Inflammatory macrophage treated with lipopolysaccharide for 4 hours (primary cell): ENCODE measurements at places on chromosomes 7 and 10.

DNA sequence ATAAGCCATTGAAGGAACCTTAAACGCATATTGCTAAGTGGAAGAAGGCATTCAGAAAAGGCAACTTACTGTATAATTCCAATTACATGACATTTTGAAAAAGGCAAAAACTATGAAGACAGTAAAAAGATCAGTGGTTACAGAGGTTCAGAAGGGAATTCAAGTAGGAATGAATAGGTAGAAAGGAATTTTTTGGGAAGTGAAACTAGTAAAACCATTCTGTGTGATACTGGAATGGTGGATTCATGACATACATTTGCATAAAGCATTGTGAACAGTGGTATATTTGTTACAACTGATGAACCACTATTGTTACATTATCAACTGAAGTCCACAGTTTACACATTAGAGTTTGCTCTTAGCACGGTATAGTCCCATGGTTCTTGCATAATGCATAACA, 114.2 kb upstream of the GPR22 start:
- no peak for DNase-seq

GRCh38 chr7:3636131-3636860, 335.2 kb downstream of the SDK1 start:
- DNase-seq = no peak

DNA sequence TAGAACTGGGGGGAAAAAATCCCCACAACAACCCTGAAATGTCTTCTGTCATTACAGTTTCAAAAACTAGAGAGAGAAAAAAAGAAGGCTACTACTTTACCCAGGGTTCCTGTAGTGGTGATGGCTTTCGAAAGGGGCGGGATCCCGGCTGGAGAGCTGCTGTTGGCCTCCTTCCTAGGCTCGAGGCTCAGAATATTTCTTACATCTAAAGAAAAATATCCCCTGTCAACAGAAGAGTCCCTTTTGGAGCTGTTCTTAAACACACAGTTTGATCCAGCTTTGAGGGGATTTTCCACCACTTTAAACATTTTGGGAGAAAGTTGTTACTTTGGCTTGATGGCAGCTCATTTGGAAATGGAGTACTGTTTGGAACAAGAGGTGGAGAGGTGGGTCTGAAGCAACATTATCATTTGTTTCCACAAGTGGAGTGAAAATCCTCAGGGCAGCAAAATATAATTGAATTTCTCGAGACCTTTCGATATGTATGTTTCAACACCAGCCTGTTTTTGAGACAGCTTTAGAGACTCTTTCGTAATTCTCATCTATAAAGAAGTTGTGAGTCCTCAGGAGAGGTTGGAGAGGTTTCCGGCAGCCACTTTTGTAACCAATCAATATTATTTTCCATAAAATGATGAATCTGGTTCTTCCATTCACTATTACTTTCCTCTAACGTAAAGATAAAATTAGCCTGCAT, 5.1 kb downstream of the HOXA13 start:
- no peak for DNase-seq

DNA sequence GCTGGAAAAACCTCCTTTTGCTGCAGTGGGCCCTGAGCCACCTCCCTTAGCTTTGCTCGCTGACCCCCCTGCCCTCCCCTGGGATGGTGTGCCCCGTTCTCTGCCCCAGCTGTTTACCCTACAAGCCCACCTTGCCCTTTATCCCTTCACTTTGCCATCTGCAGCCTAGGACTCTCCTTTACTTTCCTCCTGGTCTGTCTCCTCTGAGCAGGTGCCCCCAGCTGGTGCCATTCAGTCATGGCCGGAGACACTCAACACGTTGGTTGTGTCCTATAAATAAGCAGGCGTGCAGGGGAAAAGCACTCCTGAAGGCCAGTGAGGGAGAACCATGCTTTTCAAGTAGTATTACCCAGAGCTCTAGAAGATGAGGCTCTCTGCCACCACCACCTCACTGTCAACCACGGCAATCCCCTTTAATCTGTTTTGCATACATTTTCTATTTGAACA, 6.1 kb downstream of the RASSF4 start:
- no peak for DNase-seq

GRCh38 chr7:157873664-157874063, 536.9 kb downstream of the DNAJB6 start:
- no peak for DNase-seq

- DNase-seq = peak; percentile 59
Observed at GRCh38 chr7:81469869-81470723, 299.8 kb downstream of the HGF start.

- no peak for DNase-seq
Observed at GRCh38 chr7:254337-255037, 35.5 kb upstream of the FOXL3 start.

- peak; percentile 7 for DNase-seq
Observed at GRCh38 chr10:132248455-132249225, 59.1 kb downstream of the STK32C start.

DNA sequence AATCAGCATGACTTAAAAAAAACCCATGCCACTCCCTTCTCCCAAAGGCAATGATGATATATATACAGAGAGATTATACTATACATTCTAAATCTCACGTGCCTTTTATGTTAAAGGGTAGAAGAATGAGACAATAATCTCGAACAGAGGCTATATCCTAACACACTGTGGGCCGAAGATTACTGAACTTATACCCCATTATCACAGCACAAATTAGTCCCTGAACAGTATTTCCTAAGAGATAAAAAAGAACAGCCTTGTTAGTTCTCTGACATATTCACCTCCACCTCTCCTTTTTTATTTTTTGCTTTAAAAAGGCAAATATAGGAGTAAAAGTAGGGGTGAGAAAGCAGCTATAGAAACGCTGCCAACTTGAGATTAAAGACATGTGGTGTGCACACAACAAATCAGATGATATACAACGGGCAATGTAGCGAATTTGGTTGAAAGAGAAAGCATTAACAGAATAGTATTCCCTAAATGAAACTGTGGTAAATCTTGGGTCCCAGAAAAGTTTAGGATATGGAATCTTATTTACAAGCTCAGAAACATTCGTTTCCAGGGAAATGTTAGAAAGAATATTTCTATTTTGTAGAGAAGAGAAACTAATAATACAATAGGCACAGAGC, 69.5 kb downstream of the JMJD1C start:
- no peak for DNase-seq
